ENCODE measurements at places on chromosomes 5 and 9. TPM values are rescaled to one million over a fixed set of nuclear protein-coding genes. Genes with fewer than 3 reads are reported as not detected.

TSSK1B gene
- total RNA-seq, result not detected

NSG2 gene
- total RNA-seq, result not detected

NUTM2F gene
- total RNA-seq, result 0.15 TPM

IL5 gene
- total RNA-seq, result not detected

PCDHGC5 gene
- total RNA-seq, result not detected
